ENCODE measurements at places on chromosomes 5 and 9.
A peak's percentile ranks its signal among the peaks of the same experiment; 100 is the strongest.

DNA sequence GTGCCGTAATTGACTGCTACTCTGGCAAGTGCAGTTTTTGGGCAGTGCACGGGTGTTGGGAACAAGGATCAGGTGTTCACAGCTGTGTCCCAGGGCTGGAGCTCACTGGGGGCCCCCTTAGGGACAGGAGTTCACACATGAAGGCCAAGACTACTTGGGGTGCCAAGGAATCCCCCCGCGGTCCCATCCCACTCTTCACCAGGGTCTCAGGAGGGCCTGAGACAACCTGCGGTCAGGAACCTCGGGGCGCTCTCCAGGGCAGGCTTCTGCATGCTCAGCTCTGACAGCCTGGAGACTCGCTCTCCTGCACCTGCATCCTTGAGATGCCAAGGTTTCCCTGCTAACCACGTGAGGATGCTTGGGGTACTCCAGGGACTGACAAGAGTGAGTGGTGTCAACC, 2.3 kb upstream of the MAN1B1 start:
- DNase-seq, result no peak

GRCh38 chr9:128218518-128219389, 15.6 kb downstream of the DNM1 start:
- peak; percentile 86 for DNase-seq

- no peak for DNase-seq
Measured at GRCh38 chr9:71797266-71797665, 29.0 kb upstream of the CEMIP2 start.

DNA sequence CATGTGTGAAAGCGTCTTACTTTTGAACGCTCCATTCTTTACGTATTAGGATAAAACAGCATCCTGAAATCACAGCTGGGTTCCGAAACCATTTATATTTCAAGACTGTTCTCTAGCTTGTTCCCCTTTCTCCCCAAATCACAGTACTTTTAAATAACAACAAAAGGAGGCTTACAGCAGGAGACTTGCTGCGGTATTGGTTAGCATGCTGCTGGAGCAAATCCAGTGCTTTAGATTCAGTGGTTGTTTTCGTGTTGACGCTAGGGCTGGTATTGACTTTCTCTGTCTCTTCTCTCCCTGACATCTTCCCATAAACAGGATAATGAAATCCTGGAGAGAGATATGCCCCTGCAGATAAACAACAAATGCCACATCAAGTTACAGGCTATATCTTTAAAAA, 103.1 kb downstream of the ZNF608 start:
- DNase-seq, result no peak

DNA sequence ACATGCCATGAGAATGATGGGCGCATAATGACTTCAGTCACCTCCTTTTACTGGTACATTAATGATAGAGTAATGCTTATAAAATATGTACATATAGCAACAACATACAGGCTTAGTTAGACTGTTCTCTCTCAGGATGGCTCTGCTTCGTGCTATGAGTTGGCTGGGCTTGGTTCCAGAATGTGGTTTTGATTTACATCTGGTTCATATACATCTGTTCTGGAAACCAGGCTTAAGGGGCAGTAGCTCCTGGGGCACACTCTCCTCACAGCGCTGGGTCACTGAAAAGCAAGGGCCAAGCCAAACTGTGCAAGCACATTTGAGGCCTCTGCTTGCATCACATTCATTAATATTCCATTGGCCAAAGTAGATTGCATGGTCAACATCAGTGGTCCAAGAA, 44.9 kb downstream of the PCSK1 start:
- DNase-seq, result no peak

- DNase-seq, result no peak
Measured at GRCh38 chr5:142860270-142860669, 90.1 kb downstream of the ARHGAP26 start.

DNA sequence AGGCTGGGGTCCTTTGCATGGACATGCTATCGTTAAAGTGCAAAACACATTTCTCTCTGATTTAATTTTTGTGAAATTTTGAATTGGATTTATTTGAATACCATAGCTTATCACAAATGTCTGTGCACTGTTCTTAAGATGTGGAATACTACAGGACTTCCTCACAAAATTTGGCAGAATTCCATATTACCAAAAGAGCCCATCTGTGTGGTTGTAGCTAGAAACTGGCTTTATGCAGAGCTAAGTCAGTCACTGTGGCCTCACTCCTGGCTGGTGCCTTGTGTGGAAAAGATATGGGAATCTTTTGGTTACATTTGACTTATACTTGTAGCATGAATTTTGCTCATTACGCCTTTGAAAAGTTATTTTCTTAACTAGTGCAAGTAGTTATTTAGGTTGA, 35.5 kb downstream of the ACO1 start:
- no peak for DNase-seq

- DNase-seq, result no peak
Measured at GRCh38 chr5:154295551-154295950, 105.0 kb downstream of the GALNT10 start.

- no peak for DNase-seq
Measured at GRCh38 chr9:98485706-98486105, 223.0 kb downstream of the GABBR2 start.

DNA sequence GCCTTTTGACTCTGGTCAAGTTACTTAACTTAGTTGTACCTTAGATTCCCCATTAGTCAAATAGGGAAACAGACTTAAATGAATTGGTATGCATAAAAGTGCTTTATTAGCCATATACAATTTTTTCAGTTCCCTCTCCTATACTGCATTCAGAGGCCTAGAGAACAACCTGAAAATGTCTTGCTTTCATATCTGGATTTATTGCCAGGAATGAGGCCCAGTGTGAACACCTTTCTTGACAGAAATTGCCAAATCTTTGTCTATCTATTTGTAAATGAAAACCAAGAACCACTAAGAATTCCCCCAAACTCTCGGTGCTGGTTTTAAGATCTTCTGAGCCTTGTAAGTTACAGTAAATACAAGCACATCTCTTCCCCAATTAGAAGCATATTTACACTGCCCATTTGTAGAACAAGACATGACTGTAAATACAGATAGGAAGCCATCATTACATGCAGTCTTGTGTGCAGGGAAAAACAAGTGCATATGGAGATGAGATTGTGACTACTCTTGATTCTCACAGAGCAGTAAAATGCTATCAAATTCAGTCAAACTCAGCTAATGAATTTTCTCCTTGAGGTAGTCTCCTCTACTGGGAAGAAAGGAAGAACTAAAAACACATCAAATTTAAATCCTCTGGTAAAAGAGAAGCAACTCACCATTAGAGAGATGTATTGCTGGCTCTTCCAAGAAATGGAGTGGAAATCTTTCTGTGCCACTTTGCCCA, 5.2 kb upstream of the FAM13B start:
- no peak for DNase-seq

DNA sequence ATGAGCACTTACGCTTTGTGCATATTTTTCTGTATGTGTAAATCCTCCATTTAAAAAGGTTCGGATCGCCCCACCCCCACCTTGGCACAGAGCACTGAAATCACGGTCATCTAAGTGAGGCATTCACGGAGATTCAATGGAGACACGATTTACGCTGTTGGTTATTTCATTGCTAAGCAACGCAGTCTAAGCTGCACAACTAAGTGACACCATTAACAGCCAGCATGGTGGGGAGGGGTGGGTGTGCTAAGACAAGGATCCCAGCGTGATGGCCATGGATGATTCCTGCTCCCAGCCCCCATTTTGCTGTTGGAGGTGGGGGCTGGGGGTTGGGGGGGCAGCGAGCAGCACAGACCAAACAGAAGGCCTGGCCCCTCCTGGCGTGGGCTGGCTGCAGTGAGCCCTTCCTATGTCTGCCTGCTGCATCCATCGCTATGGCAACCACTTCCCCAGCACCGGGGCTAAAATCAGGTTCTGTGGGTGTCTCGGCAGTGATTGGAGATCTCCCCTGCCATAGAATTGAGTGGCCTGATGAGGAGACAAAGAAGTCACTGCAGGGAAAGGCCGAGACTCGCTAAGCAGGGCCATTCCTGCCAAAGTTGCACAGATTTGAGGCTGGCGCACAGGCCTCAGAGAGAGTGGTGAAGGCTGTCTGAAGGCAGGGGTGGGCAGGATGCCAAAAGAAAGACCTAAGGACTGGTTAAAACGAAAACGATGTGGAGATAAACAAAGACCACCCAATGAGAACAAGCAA, 14.3 kb upstream of the MARCHF6 start:
- DNase-seq, result no peak

DNA sequence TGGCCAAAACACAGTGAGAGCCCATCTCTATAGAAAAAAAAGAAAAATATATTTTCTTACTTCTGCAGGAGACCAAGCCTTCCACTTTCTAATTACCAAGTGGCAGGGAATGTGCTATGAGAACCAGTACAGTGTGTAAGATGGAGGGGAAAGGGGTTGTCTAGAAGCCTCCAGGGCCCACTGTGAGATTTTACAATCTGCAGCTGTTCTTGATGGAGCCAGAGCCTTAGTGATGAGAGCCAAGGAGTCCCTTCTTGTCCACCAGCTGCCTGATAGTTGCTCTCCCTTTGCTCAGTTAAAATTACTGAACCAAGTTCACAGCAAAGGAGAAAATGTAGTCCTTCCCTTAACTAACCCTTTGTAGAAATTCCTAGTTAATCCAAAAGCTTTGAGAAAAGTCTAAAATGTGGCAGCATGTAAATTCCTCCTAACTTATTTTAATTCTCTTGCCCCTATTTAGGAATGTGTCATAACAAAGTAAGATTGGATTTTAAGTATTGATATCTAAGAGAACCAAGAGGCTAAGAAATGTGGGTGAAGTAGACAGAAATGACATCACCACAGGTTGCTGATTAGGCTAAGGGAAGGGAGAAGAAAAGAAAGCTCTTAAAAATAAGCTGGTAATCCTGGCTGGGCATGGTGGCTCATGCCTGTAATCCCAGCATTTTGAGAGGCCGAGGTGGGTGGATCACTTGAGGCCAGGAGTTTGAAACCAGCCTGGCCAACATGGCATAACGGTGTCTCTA, 19.3 kb downstream of the SRP19 start:
- no peak for DNase-seq

Data from activated effector memory CD4-positive, alpha-beta T cell treated with Interleukin-2 at 50 U/mL for 16 hours (primary cell).